Stimulated activated CD4-positive, alpha-beta T cell treated with anti-CD3 and anti-CD28 coated beads, Interleukin-15, amount 100 ng/mL, for 48 hours (primary cell): ENCODE measurements at places on chromosomes 16 and 17.

- no peak for DNase-seq
These were observed 34.4 kb downstream of the TMEM186 start for GRCh38 chr16:8763083-8763482.

DNA sequence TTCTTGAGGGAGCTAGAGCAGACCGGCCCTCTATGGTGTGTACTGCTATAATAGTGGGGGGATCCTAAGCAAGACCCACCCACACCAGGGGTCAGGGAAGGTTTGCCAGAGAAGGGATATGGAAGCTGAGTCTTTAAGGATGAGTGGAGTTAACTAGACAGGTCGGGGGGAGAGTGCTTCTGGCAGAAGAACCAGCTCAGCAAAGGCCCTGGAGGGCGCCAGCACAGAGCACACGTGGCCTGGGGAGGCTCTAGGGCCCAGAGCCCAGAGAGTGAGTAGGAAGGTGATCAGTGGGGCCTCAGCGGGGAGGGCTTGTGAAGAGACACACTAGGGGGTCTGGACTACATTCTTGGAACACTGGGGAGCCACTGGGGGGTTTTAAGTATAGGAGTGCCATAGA lies 21.1 kb downstream of the NGFR start:
- DNase-seq = no peak

GRCh38 chr16:24689128-24689527 lies 40.3 kb upstream of the TNRC6A start:
- DNase-seq = no peak

GRCh38 chr17:8277317-8277716 lies 11.2 kb upstream of the RANGRF start:
- no peak for DNase-seq

- DNase-seq = no peak
These were observed 513 bp downstream of the CRLF3 start for GRCh38 chr17:30824002-30824355.

- no peak for DNase-seq
These were observed 11.0 kb upstream of the KRT19 start for GRCh38 chr17:41539071-41539492.

- DNase-seq = no peak
These were observed 47.5 kb downstream of the XYLT1 start for GRCh38 chr16:17423221-17423620.

DNA sequence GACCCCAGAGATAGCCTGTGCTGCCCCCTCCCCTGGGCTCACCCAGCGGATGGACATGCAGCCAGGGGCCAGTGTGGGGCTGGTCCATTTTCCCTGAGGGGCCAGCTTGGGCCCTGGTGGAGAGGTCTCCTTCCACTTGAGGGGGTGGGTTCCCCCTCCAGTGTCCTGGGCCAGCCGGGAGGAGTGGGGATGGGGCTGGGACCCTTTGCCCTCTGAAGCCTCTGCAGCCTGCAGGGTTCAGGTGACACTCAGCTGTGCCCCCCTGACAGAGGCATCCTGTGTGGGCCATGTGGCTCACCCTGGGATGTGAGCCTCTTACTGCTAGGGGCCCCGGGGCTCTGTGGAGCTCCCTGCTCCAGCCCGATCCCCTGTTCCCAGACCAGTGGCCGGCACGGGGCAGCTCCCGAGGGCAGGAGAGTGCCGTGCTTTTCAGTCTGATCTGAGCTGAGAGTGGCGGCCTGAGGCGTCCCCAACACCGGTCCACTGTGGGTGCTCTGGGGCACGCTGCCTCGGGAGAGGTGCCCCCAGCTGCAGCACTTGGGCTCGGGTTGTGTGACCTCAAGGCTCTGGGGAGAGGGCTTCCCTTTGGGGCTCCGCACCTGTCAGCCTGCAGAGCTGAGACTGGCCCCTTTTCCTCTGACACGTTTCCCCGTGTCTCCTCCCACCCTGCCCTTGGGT lies 439 bp upstream of the GNG13 start:
- DNase-seq = no peak

- DNase-seq = no peak
These were observed 132.2 kb downstream of the IRF8 start for GRCh38 chr16:86031141-86031678.

GRCh38 chr16:65386672-65387071 lies 264.8 kb upstream of the CDH11 start:
- DNase-seq = no peak

- DNase-seq = no peak
These were observed 30.4 kb downstream of the PPM1D start for GRCh38 chr17:60630352-60630751.

GRCh38 chr16:87340198-87340597 lies 23.0 kb upstream of the C16orf95 start:
- no peak for DNase-seq

DNA sequence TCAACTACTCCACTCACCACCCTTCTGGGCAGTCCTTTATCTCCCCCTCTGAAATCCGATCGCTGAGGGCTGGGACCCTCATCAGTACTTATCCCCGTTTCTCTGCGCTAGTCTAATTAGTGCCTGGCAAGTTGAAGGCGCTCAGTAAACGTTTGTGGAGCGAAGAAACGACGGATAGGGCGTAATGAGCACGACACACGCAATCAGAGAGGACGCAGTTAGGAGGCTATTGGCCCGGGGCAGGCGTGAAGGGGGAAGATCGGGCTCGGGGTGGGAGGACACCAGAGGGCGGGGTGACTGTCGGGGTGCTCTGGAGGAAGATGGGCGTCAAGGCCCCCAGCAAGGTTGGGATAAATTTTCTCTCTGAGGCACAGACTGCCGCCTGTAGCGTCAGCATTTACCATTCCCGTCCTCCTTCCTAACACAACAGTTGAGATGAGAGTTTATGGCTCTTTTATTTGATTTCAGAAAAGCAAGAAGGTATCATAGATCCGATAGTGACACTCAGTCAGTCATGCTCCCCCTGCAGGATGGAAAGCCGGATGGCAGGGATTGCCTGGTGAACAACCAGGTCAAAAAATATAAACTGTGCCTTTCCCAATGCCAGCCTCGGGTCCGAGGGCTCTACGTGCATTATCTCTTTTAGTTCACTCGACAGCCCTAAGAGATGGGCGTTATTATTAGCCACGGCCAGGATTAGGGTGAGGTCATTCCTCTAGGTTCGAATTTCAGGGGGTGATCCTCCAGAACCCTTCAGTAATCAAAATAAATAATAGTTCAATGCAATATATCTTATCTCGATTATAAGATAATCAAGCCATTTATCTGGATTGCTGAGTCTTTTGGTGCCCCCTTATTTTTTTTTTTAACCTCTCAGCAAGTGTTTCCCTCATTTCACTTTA lies 9.5 kb upstream of the ARL4D start:
- DNase-seq = peak; percentile 74

DNA sequence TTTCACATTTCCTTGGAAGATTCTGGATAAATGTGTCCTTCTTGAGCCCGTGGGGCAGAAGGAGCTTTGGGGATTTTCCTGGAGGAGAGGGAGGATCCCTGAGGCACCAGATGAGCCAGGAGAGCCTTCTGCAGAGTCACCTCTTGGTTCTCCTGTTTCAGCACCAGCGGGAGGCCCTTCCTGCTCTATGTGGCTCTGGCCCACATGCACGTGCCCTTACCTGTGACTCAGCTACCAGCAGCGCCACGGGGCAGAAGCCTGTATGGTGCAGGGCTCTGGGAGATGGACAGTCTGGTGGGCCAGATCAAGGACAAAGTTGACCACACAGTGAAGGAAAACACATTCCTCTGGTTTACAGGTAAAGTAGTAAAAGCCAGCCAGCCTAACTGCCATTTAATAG lies 77.1 kb downstream of the ARSG start:
- DNase-seq = no peak

GRCh38 chr16:66261826-66262225 lies 104.7 kb upstream of the CDH5 start:
- DNase-seq = no peak

- DNase-seq = no peak
These were observed 3.5 kb upstream of the AGRP start for GRCh38 chr16:67486805-67487204.

DNA sequence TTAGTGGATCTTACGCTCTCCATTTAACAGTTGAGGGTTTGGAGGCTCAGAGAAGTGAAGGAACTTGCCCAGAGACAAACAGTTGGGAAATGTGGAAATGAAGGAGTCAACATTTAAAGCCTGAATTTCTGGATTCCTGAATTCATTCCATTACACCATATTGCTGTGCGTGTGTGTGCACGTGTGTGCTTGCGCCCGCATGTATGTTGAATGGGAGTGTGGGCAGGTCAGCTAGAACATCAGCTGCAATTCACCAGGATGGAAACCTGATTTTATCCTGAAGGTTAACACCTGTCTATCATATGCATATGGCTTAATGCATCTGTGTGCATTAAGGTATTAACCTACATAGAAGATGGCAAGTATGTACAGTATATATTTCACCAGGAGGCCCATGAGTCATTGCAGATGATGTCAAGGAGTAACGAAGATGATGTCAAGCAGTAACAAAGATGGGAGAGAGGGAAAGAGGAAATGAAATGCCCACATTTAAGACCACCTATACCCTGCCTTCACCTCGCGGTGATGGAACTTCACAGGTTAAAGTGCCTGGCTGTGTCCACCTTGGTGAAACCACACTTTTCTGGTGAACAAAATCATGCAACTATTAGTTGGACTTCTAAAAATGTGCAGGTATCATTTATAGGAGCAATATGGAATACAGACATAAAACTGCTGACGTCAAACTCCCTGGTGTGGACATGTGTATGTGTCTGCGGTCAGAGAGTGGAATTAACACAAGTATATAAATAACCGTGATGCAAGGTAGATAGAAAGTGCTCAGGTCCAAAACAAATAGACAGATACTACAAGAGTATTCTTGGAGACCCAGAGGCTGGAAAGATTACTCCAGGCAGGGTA lies 832 bp upstream of the ADAP2 start:
- DNase-seq = no peak

DNA sequence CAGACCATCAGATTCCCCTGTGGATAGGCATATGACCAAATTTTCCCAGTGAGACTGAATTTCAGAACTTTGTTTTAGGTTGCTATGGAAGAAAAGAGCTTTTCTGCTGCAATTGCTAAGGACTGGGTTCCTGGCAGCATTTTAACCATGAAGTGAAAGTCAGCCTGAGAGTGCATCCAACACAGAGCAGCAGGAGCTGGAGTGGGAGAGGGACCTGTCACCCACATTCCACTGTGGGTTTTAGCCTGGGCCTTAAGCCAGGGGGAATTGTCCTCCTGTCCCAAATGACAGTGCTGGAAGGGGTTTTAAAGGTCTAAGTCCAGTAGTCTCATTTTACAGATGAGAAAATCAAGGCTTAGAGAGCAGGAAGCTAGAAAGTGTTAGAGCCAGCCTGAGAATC lies 203.5 kb upstream of the N4BP1 start:
- no peak for DNase-seq

- no peak for DNase-seq
These were observed 9.6 kb downstream of the BANP start for GRCh38 chr16:87960852-87961251.

DNA sequence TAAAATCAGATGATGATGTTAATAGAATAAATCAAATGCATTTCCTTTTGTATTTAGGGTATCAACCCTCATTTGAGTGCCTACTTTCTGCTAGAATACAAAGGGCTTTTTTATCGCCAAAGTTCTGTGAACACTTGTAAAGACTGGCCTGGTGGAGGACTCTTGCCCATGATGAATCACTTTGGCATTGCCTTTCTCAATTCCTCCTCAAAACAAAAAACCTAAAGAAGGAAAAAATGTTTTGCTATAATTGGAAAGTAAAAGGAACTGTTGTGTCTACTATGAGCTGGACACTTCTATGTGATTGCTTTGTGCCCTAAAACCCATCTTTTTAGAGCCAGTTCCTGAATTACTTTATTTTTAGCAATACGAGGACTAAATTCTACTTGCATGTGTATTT lies 13.0 kb upstream of the DHRS11 start:
- DNase-seq = no peak

- DNase-seq = peak; percentile 27
These were observed 28.7 kb downstream of the MPG start for GRCh38 chr16:106623-107324.

DNA sequence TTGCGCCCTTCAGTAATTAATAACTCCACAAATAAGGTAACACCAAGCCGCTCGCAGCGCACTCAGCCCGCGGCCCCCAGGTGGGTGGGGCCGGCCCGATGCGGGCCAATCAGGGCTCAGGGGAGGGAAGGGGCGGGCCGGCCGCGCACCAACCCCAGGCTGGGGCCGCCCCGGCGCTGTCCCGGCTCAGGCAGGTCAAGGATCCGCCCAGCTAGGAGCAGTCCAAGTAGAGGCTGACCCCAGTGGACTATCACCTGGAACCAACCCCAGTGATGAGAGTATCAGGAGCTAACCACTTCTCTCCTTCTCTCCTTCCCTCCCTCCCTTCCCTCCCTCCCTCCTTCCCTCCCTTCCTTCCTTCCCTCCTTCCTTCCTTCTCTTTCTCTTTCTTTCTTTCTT lies 110.8 kb downstream of the C16orf78 start:
- DNase-seq = no peak

DNA sequence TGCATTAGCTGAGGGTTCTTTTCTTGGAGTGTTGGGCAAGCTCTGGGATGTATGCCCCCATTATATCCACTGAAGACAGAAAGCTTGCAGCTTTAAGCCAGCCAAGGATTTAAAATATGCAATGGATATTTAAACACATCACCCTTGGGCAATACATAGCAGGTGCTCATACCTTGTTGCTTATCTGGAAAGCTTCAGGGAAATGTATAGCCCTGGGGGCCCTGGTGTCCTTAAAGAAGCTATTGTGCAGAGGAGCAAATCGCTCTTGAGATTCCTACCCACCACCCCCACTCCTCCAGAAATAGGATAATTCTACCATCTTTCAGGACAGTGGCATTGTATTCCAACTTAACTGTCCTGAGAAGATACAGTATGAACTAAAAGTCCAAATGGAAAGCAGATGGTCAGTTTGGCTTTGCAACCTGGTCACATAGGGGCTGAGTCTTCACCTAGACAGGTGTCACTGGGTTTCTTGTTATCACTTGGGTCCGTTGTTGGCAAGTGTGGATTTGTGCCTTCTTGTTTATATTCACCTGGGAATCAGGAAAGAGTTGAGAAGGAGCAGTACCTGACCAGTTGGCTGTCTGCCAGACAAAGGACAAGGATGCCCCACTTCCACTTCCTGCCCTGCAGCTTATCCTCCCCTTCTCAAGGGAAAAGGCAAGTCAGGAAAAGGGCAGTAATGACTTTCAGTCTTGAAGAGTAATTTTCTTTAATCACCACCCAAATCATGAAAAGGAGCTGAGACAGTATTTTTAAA lies 3.4 kb downstream of the ANKRD40CL start:
- DNase-seq = no peak

GRCh38 chr17:44782326-44782850 lies 23.6 kb downstream of the ADAM11 start:
- no peak for DNase-seq

DNA sequence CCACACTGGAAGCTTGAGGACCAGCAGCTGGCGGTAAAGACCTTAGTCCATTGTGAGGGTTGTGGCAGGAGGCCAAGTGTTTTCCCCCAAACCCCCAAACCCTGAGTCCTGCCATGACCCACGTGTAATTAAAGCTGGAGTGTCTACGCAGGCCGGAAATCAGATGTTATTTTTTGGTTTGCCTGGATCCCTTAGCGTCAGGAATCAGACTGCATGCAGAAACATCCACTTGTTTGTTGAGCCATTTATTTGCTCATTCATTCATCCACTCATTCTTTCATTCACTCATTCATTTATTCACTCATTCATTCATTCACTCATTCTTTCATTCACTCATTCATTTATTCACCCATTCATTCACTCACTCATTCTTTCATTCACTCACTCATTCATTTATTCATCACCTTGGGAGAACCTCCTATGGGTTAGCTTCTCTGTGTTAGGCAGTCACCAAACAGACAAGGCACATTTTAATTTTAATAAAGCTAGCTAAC lies 313.1 kb downstream of the MAF start:
- DNase-seq = no peak

- no peak for DNase-seq
These were observed 19.4 kb downstream of the DHX38 start for GRCh38 chr16:72112906-72113615.
